ENCODE measurements at places on chromosomes 11 and 22. TPM values are rescaled to one million over a fixed set of nuclear protein-coding genes. Genes with fewer than 3 reads are reported as not detected.

HBG1 gene
- polyA plus RNA-seq: 3.5 TPM

FGF4 gene
- polyA plus RNA-seq: not detected

HMBS gene
- 29.5 TPM for polyA plus RNA-seq

OR6T1 gene
- not detected for polyA plus RNA-seq

CELSR1 gene
- polyA plus RNA-seq: 22.8 TPM

IGLL1 gene
- 1.6 TPM for polyA plus RNA-seq

MMP10 gene
- polyA plus RNA-seq: not detected

C11orf21 gene
- polyA plus RNA-seq: 0.82 TPM

CABP4 gene
- polyA plus RNA-seq: 0.64 TPM

HOATZ gene
- 0.22 TPM for polyA plus RNA-seq

BTG4 gene
- not detected for polyA plus RNA-seq

LIF gene
- 1.4 TPM for polyA plus RNA-seq

WNT7B gene
- 5.2 TPM for polyA plus RNA-seq

DNA sequence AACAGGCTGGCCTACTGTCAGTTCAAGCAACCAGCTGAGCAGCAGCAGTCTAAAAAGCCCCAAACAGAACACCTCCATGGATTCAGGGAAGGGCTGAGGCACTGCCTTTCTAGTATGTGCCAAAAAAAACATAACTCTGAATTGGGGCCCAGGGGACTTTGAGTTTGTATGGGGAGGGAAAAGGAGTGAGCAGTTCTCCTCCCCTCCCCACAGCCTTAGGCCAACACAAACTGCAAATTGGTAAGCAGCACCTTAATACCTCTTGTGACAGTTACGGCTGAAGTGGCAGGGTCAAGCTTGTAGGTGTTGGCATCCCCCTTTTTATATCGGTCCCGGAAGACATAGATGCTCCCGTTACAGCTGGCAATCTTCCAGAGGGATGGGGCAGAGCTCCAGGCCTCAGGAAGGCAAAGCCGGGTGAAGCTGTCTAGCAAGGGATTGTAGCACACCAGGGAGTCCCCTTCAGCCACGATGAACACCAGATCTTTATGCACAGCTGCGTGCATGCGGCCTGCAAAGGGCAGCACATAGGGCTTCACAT, 6.0 kb downstream of the KBTBD4 start:
- DNase-seq: no peak

- no peak for DNase-seq
Observed at GRCh38 chr11:78497293-78497692, 77.4 kb downstream of the NARS2 start.

DNA sequence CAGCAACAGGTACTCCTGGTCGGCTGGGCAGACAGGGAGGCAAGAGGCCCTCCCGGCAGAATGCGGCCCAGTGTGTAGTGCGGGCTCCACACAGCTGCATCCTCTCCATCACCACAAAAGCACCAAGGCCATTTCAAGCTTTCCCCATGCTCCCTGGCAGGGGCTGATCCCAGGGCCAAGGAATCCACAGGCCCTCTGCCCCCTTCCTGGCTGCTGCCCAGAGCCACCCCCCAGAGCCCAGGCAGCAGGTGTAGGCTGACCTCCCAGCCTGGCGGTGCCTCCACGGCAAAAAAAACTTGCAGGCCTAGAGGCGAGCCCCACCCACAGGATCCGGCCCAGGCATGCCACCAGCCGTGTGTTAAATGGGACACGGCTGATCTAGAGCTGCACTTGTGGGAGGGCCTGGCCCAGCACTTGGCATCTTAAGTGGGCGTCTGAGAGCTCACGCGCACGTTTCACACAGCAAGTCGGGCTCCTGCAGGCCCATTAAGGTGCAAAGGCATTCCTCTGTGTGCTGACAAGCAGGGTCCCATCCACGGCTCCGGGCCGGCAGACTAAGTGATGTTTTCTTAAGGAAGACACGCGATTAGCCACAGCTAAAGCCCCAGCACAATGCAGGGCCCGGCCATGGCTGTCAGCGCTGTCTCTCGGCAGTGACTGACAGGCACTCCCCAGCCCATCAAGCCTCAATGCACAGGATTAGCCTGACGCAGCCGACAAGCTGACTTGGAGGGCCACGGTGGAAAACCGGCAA, 19.8 kb upstream of the GNB1L start:
- DNase-seq: no peak

- no peak for DNase-seq
Observed at GRCh38 chr11:65560555-65561418, 2.6 kb upstream of the LTBP3 start.

- DNase-seq: no peak
Observed at GRCh38 chr11:83118814-83119213, 38.1 kb upstream of the PCF11 start.

GRCh38 chr11:57798905-57799559, 37.4 kb downstream of the CTNND1 start:
- DNase-seq: no peak

GRCh38 chr11:18394928-18395734, 768 bp downstream of the LDHA start:
- DNase-seq: no peak

DNA sequence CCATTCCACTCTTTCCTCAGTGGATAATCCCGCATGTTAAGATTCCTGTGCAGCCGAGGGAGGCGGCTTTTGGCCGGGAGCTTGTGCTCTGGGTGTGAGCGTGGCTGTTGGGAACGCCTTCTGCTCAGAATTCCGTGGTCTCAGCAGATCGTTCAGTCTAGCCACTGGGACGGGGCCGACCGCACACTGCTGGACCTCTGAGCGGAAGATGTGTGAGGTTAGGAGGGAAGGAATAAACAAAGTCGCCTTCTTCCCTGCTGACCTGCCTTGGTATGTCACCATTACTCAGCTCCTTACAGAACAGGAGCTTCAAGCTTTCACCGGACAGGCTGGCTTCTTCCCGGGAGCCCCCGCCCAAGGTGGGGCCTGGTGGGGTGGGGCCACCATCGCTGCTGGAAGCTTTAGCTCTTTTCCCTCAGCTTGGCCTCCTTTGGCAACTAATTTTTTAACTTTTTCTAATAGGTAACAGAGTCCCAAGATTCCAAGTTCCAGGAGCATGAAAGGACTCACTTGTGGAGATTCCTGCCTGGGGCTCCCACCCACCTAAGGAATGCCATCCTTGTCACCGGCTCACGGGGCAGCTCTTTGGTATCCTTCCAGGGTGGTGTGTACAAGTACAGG, 22.5 kb upstream of the SEPTIN5 start:
- DNase-seq: peak; percentile 39

GRCh38 chr11:827897-828192, at the start of gene CRACR2B:
TSS of gene CRACR2B (plus strand) at chr11:827919. CDS start at chr11:828608, 689 bp downstream.
- DNase-seq: no peak

- no peak for DNase-seq
Observed at GRCh38 chr11:31419138-31419537, 49.5 kb downstream of the DNAJC24 start.

GRCh38 chr11:4087551-4087950, 7.0 kb upstream of the RRM1 start:
- DNase-seq: no peak

DNA sequence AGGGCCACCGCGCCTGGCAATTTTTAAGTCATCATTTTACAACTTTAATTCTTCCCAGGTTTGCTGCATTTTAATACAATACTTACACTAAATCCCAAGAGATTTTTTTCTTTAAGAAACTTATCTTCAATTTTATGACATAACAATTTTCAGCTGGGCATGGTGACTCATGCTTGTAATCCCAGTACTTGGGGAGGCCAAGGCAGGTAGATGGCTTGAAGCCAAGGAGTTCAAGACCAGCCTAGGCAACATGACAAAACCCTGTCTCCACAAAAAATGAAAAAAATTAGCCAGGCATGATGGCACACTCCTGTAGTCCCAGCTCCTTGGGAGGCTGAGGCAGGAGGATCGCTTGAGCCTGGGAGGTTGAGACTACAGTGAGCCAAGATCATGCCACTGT, 38.8 kb downstream of the CLDN25 start:
- DNase-seq: no peak

GRCh38 chr11:32573228-32573627, 10.4 kb upstream of the EIF3M start:
- DNase-seq: no peak

- DNase-seq: no peak
Observed at GRCh38 chr11:34454308-34455032, 15.7 kb downstream of the CAT start.

- no peak for DNase-seq
Observed at GRCh38 chr11:73637012-73637411, 9.4 kb upstream of the PLEKHB1 start.

DNA sequence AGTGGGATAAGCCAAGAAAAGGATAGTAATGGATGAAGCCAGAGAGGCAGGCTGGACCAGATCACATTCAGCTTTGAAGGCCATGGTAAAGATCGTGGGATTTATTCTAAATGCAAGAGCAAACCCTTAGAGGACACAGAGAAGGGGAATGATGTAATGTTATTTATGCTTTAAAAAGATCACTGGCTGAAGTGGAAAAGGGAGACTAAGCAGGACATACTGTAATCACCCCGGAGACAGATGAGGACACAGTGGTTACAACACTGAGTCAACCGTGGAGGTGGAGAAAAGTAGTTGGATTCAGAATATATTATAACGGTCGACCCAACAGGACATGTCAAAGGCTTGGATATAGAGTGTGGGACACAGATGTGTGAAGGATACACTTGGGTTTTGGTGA, 38.5 kb downstream of the CDON start:
- DNase-seq: no peak

GRCh38 chr11:132158091-132158490, 787.7 kb downstream of the NTM start:
- DNase-seq: no peak

DNA sequence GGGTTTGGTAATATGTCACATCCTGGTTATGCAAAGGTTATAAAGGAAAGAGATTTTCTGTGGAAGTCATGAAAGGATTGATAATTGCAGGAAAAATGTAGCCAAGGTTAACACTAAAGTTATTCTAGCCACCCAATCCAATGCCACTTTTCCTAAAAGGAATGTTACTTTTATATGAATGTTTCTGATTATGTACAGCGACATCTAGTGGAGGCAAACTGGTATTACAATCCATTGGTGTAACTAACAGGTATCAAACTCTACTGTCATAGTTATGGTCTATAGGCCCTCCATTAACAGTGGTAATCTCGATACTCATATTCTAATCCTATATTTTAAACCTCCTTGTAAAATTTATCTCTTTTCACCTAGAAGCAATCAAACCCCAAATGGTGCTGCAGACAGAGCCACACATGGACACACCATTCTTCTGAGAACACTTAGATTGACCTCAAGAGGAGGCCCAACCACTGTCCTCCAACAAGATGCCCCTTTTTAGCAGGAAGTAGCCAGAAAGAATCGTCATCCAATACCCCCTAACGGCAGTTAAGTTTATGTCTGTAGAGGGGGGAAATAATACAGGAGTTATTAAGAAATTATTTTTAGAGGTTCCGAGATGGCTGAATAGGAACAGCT, 74.9 kb upstream of the RAG2 start:
- no peak for DNase-seq

DNA sequence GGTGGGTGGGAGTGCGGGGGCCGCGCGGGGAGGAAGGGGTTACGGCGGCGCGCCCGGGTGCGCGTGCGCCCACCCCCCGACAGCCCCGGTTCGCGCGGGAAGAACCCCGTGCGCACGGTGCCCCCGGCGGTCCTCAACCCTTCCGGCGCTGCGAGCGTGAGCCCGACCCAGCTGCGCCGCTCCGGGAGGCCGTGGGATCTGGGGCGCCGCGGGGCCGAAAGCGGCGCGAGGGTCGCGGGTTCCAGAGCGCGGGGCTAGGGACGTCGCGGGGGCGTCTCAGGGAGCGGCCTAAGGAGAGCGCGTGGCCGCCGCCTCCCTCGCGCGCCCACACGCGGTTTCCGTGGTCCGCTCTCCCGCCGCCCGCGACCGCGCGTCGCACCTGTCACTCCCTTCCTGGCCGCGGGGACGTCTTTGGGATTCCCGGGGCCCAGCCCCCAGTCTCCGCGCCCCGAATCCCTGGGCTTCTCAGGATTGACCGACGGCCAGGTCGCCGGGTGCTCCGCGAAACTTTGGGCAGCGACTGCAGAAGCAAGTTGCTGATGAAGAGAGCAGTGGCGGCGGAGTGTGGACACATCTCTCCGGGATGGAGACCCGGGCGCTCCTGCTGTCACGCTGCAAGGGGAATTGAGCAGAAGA, 582 bp downstream of the SREBF2 start:
- no peak for DNase-seq

DNA sequence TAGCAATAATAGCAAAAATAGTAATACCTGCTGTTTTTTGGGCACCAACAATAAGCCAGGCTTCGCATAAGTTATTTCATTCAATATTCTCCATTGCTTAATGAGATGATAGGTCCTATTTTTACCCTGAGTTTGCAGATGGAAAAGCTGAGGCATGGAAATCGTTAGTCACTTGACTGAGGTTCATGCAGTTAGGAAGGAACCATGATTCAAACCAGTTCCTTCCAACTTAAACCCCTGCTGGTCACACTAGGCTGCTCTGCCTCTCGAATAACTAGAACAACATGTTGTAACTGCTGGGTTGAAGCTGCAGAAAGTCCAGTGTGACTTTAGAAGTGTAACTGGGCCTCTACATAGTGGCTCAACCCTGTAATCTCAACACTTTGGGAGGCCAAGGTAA, 69.3 kb downstream of the SEZ6L start:
- no peak for DNase-seq

All from right renal cortex interstitium (tissue), 3 donors.